Caki2 (cell line): ENCODE measurements at places on chromosomes 2 and 18.

DNA sequence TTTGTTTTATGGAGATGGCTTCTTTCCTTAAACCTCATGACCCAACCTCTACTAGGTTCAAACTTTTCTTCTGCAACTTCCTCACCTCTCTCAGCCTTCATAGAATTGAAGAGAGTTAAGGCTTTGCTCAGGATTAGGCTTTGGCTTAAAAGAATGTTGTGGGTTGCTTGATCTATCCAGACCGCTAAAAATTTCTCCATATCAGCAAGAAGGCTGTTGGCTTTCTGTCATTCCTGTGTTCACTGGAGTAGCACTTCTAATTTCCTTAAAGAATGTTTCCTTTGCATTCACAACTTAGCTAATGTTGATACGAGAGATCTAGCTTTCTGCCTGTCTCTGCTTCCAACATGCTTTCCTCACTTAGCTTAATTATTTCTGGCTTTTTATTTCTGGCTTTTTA is 58.1 kb upstream of the KYNU start:
- DNase-seq, result no peak

GRCh38 chr18:34592961-34593382 is 117.1 kb upstream of the DTNA start:
- no peak for DNase-seq

DNA sequence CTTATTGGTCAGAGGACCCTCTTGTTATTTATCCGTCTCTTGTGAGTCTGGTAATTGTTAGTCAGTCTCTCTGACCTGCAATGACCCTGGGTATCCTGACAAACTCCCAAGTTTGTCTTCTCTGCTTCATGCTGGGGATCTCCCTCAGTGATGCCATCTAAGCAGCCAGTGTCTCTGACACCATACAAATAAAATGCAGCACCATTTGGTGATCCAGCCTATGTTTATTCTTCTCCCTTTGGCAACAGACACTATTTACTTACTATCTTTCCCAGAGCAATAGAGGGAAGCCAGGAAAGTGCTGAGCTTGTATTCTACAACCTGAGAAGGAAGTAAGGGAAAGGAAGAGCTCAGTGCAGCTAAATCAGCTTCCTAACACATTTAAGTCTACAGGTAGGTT is 15.9 kb downstream of the SERPINE2 start:
- peak; percentile 67 for DNase-seq

- DNase-seq, result no peak
Measured at GRCh38 chr18:54261894-54262293, 7.4 kb upstream of the POLI start.

- DNase-seq, result no peak
Measured at GRCh38 chr2:108128249-108128648, 111.5 kb upstream of the SULT1C3 start.

GRCh38 chr2:145100301-145100700 is 580.4 kb upstream of the ZEB2 start:
- no peak for DNase-seq

GRCh38 chr2:1544478-1545069 is 131.3 kb downstream of the TPO start:
- no peak for DNase-seq

- no peak for DNase-seq
Measured at GRCh38 chr18:8681196-8681595, 24.2 kb upstream of the MTCL1 start.

- no peak for DNase-seq
Measured at GRCh38 chr2:1496359-1496821, 83.1 kb downstream of the TPO start.

DNA sequence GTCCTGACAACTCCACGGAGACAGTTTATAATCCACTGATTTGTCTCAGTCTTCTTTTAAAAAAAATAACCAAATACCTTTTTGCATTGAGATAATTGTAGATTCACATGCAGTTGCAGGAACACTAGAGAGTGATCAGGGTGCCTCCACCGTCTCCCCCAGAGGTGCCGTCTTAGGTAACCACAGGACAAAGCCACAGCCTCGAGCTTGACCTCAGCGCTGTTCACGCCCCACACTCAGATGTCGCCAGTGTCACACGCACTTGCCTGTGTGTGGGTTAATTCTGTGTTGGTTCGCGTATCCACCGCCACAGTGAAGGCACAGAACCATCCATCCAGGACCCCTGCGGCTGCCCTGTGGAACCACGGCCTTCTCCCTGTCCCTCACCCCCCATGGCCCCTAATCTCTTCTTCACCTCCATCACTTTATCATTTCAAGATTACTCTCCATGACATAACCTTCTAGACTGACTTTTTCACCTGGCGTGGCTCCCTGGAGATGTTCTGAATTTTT is 295.0 kb upstream of the HDAC4 start:
- no peak for DNase-seq

- no peak for DNase-seq
Measured at GRCh38 chr2:193743089-193743488, 1548.4 kb upstream of the TMEFF2 start.

GRCh38 chr2:68316111-68316510 is 3.6 kb downstream of the CNRIP1 start:
- no peak for DNase-seq

DNA sequence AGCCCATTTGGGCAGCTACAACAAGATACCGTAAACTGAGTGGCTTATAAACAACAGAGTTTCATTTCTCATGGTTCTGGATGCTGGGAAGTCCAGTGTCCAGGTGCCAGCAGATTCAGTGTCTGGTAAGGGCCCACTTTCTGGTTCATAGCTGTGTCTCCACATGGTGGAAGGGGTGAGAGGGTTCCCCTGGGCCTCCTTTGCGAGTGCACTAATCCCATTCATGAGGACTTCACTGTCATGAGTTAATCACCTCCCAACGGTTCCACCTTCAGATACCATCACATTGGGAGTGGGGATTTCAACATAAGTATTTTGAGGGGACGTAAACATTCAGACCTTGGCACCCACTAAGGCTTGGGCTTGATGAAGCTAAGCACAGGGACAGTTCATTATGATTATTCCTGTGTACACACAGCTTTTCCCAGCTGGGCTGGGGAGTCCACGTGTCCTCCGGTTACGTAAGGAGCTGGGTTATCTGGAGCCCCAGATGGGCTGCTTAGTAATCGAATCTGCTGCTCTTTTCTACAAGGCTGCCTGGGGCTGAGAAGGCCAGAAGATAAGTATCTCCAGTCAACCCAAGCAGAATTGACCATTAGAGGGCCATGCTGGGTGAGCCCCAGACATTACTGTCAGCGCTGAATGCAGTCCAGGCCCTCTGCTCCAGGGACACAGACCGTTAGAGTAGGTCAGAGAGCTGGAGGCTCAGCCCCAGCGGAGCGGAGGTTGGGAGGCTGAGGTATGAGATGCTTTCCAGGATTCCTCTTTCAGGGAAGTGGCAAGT is 42.7 kb downstream of the EPAS1 start:
- no peak for DNase-seq

- DNase-seq, result no peak
Measured at GRCh38 chr2:10412380-10412779, 35.7 kb downstream of the ODC1 start.

DNA sequence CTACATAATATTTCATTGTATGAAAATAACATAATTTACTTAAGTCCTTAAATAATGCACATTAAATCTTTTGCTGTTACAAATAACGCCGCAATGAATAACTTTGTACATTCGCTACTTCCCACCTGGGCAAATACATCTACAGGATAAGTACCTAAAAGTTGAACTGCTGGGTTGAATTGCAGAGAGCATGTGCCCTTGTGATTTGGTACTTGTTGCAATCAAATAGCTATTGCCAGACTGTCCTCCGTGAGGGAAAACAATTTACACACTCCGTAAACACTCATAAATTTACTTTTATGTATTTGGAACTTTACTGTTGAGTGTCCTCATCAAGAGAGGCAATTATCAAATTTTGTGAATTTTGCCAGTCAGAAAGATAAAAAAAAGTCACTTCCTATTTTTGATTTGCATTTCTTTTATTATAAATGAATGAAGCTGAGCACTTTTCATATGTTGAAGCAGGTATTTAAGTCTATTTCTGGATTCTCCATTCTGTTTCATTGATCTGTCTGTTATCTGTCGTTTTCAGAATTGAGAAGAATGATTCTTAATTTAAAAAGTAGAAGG is 140.8 kb upstream of the SERTAD2 start:
- DNase-seq, result no peak

- DNase-seq, result peak; percentile 55
Measured at GRCh38 chr2:46297546-46298271, 502 bp downstream of the EPAS1 start.

- DNase-seq, result peak; percentile 4
Measured at GRCh38 chr18:22342625-22343024, 75.1 kb downstream of the CTAGE1 start.

- peak; percentile 94 for DNase-seq
Measured at GRCh38 chr18:48996901-48997463, 46.2 kb upstream of the SMAD7 start.

DNA sequence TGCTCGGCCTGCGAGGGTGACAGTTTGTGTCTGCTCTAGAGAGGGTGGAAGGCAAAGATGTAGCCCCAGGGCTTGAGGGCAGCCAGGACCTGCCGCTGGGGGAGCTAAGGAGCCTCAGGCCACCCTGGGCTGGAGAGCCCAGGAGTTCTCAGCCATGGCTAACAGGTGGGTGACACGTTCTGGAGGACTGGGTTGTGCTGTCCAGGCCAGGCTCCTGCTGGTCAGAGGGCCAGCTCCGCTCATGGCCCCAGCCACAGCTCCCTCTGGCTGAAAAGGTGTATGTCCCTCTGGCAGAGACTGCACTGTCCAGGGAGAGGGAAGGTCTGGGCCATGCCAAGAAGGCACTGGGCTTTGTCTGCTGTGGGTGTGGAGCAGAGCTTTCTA is 19.2 kb downstream of the TMEM185B start:
- DNase-seq, result no peak

DNA sequence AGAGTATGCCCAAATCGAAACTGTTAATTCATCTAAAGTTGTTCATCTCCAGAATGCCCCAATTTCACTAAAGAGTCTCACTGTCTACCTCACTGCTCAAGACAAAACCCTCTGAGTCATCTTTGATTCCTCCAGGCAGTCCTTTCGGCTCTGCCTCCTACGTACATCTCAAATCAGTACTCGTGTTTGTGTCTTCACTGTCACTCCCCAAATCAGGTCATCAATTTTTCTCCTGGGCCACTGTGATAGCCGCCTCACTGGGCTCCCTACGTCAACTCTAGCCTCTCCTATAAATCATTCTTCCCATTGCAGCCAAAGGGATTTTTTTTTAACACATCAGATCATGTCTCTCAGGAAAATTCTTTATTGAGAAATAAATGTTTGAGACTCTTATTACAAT is 42.1 kb upstream of the TTC39C start:
- DNase-seq, result no peak
